ENCODE measurements at places on chromosomes 1 and 21.

DNA sequence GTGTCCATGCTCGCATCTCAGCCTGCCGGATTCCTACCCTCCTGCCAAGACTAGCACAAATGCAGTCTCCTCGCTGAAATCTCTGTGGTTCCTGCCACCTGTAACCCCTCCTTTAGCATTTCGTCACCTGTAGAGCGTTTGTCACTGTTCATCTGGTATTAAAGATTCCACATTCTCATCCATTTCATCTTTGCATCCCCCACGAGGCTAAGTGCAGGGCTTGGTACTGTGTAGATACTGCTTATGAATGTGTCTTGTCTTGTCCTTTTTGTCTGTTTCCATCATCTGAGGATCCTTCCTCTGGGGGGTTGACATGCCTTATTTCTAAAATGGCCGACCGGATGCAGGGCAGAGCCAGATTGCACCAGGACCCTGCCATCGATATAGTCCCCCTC lies 53.7 kb upstream of the DNAJC6 start:
- no peak for DNase-seq

- no peak for DNase-seq
Measured at GRCh38 chr1:164761009-164761408, 202.0 kb downstream of the PBX1 start.

DNA sequence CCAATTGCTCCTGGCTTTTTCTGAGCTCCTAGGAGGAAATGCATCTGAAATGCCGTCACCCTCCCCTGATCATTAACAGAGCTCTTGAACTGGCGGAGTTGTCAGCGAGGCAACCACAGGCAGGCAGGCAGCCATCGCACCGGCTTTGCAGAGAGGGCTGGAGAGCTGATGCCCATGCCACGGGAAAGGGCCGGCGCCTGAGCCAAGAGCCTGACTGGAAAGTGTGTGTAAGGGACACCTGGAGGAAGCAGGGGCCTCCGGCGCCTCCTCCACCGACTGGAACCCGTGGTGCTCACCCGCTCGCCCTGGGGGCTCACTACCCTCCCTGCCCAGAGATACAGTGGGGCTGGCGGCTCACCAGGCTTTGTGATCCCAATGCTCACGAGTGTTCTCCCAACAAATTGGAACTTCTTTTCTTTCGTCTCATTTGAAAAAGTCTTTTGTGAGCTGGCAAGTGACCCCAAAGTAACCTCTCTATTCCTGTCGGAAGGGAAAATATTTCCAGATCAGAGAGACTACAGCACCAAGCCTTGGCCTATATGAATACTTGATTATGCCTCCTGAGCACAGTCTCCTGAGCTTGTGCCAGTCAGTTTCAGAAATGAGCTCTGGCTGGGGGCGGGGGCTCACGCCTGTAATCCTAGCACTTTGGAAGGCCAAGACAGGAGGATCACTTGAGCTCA lies 97.7 kb upstream of the SLC25A33 start:
- no peak for DNase-seq

- DNase-seq: no peak
Measured at GRCh38 chr1:111981871-111982270, 7.6 kb downstream of the KCND3 start.

Measured in activated CD8-positive, alpha-beta memory T cell treated with anti-CD3 and anti-CD28 coated beads for 1 hour (primary cell).